NCI-H2171 treated with DMSO at 0.1 percent for 48 hours (cell line): ENCODE measurements at places on chromosomes 4 and X.

DNA sequence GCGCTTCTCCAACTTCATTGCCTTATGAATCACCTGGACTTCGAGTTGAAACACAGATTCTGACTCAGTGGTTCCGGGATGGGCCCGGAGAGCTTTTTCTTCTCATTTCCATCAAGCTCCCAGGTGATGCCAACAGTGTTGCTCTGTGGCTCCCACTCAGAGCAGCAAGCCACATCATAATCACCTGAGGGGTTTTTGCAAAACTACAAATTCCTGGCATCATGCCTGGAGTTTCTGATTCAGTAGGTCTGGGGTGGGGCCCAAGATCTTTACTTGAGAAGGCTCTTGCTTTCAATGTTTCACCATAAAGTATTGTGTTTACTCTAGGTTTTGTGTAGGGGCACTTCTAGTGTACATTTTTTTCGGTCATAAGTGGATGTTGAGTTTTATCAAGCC, 7.0 kb downstream of the MTM1 start:
- no peak for DNase-seq

DNA sequence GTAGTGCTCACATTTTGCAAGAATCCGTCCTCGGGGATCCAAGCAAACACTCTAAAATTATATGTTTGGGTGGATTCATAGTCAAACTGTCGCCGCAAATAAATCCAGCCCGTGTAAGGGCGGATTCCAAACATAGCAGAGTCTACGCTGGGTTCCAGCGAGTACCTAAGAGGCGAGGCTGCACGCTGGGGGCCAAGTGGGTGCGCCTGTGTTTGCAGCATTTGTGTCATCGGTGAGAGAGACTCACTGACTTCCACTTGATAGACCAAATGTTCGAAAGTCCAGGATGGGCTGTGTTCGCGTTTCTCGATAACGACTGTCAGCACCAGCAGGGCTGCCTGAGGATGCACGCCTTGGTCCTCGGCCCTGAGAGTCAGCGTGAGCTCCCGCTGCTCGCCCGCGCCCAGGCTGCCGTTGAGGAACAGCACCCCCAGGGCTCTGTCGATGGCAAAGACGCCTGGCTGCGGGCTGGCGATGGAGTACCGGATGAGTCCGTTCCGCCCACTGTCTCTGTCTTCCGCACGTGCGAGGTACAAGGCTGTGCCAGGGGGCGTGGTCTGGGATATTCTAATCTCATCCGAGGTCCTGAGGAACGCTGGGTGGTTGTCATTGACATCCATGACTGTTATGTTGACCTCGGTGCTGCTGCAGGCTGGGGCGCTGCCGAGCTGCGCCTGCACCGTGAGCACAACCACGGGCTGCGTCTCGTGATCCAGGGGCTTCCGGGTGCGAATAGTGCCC, 158.7 kb downstream of the DCHS2 start:
- DNase-seq: no peak

GRCh38 chr4:31111790-31112189, 391.6 kb downstream of the PCDH7 start:
- no peak for DNase-seq

DNA sequence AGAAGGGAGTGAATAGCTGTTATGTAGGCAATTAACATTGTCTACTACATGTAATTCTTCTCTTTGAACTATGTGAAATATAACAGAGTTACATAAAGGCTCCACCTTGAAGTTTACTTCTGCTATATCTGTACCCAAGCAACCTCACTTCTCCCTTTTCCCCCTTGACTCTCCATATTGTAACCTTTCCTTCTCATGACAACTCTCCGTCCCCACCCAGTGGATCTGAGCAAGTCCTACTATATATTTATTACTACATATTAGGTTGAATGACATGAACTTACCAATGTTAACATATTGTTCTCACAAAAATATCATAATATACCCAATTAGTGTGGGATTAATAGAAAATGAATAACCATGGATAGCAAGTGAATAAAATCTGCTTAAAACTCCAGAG, 93.2 kb upstream of the ATP8A1 start:
- peak; percentile 27 for DNase-seq

DNA sequence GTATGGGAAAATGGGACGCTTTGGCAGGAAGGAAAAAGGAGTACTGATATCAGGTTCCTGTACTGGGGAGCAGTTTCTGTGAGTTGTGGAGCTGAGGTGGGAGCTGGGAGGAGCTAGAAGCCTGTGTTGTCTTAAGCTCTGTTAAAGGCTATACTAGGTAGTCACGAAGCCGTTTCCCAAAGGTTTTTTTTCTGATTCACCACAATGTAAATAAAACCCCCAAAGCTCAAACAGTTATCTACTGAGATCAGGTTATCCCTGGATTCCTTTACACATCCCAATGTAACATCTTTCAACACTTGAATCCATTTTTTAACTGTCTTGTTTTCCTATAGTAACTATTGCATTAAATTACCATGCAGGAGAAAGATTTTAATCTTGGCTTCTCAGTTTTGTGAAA, 297.4 kb upstream of the SFRP2 start:
- no peak for DNase-seq

- no peak for DNase-seq
These were observed 12.0 kb downstream of the KDM6A start for GRCh38 chrX:44884944-44885343.

DNA sequence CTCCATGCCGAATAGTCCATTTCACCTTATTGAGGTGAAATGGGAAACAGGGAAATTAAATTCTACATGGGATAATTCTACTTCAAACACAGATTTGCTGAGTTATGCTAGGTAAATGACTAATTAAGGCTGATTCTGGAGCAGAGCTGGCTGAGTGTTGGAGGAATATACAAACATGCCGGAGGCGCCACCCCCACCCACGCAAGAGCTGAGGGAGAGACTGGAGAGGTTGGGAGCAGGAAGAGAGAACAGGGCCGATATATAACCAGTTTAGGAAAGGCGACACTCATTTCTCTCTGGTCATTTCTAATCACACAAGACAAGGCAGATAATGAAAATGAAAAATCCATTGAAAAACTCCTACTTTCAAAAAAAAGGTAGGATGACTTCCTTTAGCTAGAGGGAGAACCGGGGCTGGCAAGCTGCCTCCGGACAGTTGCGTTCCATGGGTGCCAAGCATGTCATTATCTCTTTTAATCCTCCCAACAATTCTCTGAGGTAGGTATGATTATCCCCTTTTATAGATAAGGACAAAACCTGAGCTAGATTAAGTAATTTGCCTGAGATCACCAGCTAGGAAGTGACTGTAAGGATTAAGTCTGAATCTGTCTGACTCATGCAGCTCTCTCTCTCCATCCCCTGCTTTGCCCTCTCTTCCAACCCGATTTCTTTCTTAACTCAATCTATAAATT, 27.6 kb upstream of the CFAP299 start:
- DNase-seq: no peak

DNA sequence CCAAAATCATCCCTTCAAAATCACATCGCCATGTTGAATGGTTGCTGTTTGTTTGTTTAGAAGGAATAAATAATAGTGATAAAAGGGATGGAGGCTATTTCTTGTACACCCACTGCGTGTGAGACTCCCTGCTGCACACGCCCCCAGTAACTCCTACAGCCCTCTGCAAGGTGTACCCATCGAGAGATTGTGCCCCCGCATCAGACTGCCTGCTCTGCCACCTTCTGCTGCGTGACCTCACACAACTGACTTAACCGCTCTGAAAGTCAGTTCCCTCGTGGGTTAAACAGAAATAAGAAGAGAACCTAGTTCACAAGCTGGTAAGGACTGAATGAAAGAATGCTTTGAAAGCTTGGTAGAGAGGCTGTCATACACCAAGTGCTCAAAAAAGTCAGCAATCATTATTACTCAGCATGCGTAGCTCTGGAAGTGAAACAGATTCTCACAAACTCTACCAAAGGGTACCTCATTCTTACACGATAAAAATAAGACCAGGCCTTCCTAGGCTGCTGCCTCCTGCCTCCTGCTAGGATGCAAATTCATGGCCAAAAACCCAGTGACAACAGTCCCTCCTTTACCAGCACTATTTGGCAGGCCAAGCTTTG, 147.1 kb downstream of the CPEB2 start:
- DNase-seq: no peak

- no peak for DNase-seq
These were observed 15.8 kb downstream of the DHRSX start for GRCh38 chrX:2484721-2485648.

GRCh38 chr4:73631565-73632226, 11.5 kb upstream of the RASSF6 start:
- no peak for DNase-seq

DNA sequence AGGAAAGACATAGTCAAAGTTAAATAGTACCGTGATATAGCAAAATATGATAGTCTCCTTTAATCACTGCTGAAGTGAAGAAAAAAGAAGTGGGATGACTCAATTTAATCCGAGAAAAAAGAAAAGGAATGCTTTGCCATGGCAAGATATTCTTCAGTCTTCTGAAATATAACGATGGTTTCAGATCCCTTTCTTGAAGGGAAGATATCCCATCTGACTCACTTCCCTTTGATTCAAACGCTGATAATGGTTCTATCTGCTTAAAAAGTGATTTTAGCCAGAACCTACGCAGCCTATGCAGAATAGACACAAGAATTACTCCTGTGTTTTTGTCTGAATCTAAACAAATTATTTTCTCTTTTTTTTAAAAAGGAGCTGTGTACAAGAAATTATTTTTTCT, 68.1 kb upstream of the FTHL17 start:
- no peak for DNase-seq

GRCh38 chr4:67456577-67457196, 88.6 kb downstream of the CENPC start:
- DNase-seq: no peak

DNA sequence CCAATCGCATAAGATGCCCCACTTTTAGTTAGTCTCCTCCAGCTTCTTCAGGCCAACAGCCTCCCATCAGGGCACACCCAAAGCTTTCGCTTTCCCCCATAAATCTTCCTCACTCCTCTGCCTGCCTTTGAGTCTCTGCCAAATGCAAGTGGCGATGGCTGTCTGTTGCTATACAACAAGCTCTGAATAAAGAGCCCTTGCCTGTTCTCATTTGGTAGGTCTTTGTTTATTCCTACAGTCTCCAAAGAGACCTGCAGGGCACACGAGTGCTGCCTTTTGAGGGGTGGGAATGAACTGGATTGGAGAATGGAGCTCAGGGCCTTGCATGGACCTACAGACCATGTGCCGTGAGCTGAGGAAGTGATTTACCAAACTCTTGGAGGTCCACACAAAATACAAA, 52.2 kb upstream of the SOD3 start:
- DNase-seq: no peak

- DNase-seq: no peak
These were observed 116.2 kb upstream of the TLL1 start for GRCh38 chr4:165756836-165757235.

DNA sequence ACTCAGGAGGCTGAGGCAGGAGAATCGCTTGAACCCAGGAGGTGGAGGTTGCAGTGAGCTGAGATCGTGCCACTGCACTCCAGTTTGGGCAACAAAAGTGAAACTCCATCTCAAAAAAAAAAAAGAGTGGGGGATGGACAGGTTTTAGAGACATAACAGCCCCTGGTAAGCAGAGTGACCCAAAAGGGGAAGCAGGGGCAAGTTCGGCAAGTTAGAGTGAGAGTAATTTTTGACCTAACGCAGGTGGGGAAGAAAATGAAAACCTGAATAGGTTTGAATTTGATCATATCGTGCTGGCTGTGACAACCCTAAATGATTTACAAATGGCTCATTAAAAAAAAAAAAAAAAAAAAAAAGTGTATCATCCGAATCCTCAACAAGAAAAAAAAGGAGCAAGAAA, 25.7 kb upstream of the TMEM131L start:
- no peak for DNase-seq

- no peak for DNase-seq
These were observed 134.3 kb upstream of the RPS6KA6 start for GRCh38 chrX:84322083-84322827.

GRCh38 chrX:130861462-130861861, 41.5 kb downstream of the ENOX2 start:
- DNase-seq: no peak

DNA sequence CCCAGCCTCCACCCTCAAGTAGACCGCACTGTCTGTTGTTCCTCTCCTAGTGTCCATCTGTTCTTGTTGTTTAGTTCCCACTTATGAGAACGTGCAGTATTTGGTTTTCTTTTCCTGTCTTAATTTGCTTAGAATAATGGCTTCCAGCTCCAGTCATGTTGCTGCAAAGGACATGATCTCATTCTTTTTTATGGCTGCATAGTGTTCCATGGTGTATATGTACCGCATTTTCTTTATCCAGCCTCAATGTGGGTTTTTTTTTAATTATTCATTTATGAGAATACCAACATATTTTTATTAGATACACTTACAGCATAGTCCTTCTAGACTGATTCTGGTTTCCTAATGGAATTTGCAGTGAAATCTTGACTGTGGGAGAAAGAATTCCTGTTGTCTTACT, 1.3 kb downstream of the VMA21 start:
- DNase-seq: no peak

GRCh38 chr4:68342134-68342533, 7.8 kb downstream of the YTHDC1 start:
- DNase-seq: no peak

GRCh38 chr4:1290165-1290977, 680 bp downstream of the MAEA start:
- no peak for DNase-seq

DNA sequence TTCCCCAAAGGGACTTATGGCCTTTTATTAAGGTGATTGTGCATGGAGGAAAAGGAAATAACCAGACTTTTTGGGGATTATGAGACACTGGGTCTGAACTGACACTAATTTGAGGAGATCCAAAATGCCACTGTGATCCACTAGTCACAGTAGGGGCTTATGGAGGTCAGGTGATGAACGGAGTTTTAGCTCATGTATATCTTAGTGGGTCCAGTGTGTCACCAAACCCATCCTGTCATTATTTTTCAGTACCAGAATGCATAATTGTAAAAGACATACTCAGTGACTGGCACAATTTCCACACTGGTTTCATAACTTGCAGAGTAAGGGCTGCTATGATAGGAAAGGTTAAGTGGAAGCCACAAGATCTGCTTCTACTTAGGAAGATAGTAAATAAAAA, 131.3 kb downstream of the RTL3 start:
- no peak for DNase-seq

GRCh38 chr4:152512483-152512882, 23.4 kb downstream of the FBXW7 start:
- DNase-seq: no peak

DNA sequence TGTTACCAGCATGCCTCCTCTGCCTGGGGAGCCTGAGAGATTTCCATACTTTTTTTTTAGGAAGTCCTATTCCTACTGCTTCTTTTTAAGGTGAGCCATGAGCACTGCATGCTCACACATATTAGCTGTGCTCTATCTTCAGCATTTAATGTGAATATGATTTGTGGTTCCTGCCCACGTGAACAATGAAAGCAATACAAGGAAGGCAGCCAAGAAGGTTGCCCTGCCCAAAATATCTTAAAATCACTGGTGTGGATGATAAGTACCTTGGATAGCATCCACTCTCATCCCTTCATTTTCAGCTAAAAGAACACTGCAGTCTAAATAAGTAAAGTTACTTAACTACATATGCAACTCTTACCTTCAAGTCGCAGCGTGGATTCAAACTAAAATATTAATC, 607.5 kb downstream of the PACRGL start:
- DNase-seq: no peak
